ENCODE measurements at places on chromosomes 12 and 14. TPM values are rescaled to one million over a fixed set of nuclear protein-coding genes. Genes with fewer than 3 reads are reported as not detected.

DNA sequence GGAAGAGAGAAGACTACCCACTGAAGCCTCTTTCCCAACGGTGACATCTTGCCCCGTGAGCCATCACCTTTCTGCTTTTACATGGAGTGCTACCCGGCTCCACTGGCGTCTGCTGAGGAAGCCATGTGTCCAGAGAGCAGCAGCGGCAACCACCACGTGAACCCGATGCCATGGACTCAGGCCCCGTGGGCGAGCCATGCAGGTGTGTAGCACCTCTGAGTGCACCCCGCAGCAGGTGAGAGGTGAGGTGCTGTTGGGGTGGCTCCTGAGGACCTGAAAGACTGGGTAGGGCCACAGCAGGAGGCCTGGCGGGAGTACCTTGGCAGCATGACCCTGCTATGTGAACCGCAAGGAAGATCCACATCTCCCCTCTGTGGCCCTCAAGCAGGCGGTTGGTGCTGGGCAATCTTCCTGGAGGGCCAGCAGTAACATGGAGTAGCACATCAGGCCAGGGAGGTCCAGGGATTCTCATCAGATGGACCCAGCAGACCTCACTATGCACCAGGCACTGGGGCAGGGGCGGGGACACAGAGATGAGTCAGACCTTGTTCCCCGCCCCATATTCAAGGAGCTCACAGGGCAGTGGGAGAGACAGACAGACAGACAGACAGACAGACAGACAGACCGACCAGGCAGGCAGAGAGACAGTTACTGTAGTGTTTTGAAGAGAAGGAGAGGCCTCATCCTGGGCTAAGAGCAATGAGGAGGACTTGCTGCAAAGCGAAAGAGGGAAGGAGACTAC is 129.6 kb downstream of the PAPOLA start:
- no peaks in the 10 kb centered on the region for H3K36me3 ChIP-seq
- H3K27ac ChIP-seq = no peak overlapping the region
- H3K4me1 ChIP-seq = no peaks in the 10 kb centered on the region
- H3K4me3 ChIP-seq = no peak overlapping the region

GRCh38 chr12:112868459-112869041 is 38.2 kb upstream of the OAS1 start:
- H3K27ac ChIP-seq = no peak overlapping the region
- no peaks in the 10 kb centered on the region for H3K36me3 ChIP-seq
- no peak overlapping the region for H3K4me3 ChIP-seq
- DNase-seq = no peak

DNA sequence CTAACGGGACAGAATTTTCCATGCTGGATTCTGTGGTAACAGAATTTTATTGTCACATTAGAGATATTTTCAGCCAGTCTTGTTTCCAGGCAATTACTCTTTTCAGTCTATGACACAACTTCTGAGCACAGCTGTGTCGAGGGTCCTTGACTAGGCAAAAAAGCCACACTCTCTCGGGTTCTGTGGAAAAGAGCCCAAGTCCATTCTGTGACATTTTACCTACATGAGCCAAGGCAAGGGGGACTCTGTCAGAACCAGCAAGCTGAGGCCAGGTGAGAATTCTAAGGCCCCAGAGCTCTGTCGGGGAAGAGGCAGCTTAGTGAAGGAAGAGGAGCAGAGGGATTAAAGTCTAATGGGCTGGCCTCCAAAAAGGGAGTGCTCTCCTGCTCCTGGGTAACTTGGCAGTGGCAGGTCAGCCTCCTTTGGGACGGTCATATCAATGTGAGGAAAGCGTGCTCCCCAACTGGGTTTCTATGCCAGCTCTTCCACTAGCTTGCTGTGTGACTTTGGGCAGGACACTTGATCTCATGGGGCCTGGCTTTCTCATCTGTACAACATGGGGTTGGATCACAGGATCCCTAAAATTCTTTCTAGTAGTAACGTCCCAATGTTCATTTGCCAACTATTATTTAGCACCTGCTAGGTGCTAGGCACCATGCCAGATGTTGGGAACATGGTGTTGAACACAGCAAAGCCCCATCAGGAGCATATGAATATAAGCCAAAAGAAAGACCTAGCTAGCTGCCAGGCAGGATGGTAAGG is 16.0 kb upstream of the RIC8B start:
- no peaks in the 10 kb centered on the region for H3K27me3 ChIP-seq
- H3K4me1 ChIP-seq = peaks cover 38% of the 10 kb centered on the region
- no peaks in the 10 kb centered on the region for H3K36me3 ChIP-seq
- no peak overlapping the region for H3K27ac ChIP-seq

GRCh38 chr12:115313929-115314328 is 630.0 kb upstream of the TBX3 start:
- no peaks in the 10 kb centered on the region for H3K27me3 ChIP-seq
- DNase-seq = no peak
- no peak overlapping the region for H3K27ac ChIP-seq
- no peaks in the 10 kb centered on the region for H3K36me3 ChIP-seq
- no peaks in the 10 kb centered on the region for H3K4me1 ChIP-seq

DNA sequence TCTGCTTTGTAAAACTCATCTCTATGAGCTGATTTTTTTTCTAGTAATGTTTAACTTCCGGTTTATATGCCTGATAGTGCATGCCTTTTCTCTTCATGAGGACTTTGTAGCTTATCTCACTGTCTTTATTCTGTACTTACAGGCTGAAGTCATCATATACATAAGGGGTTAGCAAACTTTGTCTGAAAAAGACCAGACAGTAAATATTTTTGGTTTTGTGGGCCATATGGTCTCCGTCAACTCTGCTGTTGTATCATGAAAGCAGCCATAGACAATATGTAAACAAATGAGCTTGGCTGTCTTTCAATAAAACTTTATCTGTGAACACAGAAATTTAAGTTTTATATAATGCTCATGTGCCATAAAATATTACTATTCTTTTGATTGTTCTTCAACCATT is 172.1 kb downstream of the GXYLT1 start:
- no peak overlapping the region for H3K4me3 ChIP-seq
- no peak for DNase-seq
- no peak overlapping the region for H3K27ac ChIP-seq
- no peaks in the 10 kb centered on the region for H3K4me1 ChIP-seq

RFX4 gene
- total RNA-seq = not detected

GLIPR1L2 gene
- not detected for total RNA-seq

DNA sequence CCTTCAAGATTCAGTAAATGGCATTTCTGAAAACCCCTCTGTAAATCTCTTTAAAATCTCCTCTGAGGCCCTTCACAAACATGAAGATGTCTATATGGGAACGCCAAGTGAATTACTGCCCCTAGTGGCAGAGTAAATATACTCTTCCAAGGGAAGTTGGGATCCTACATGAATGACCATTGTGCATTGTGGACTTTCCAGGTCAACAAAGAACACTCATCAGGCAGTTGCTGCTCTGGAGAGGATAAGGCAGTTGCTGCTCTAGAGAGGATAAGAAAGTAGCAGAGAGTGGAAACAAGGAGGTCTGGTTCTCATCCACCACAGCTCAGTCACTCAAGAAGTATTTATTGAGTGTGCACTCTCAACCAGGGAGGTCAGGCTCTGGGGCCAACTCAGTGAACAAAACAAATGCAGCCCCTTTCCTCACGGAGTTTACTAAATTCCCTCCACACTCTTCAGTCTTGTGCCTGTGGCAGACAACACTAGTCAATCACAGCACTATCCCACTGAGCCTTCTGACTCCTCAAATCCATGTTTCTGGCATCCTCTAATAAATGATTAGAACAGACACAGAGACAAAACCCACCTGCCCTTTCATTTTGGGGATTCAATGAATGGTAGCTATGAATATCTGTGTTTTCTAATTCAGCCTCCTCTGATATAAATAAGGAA is 52.9 kb downstream of the SVOP start:
- H3K4me1 ChIP-seq = no peaks in the 10 kb centered on the region
- no peak overlapping the region for H3K4me3 ChIP-seq
- no peak for DNase-seq
- H3K27me3 ChIP-seq = no peaks in the 10 kb centered on the region
- no peaks in the 10 kb centered on the region for H3K36me3 ChIP-seq

DNA sequence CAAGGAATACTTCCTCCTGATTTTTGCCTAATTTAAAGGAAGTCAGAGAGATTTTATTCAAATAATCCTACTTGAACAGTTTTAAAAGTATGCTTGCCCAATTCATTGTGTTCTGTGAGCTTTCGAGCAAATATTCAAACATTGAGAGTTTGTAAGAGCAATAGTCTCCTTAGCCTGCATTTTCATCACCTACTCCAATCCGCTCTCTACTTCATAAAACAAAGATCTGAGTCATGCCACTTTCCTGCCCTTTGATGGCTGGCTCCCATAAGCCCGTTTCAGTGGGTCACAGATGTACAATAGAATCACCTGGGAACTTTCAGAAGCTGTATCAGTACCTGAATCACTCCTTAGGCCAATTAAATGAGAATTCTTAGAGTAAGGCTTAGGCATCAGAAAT is 319.2 kb downstream of the PDZRN4 start:
- no peak overlapping the region for H3K27ac ChIP-seq
- no peaks in the 10 kb centered on the region for H3K27me3 ChIP-seq
- H3K4me1 ChIP-seq = no peaks in the 10 kb centered on the region
- no peaks in the 10 kb centered on the region for H3K36me3 ChIP-seq

DNA sequence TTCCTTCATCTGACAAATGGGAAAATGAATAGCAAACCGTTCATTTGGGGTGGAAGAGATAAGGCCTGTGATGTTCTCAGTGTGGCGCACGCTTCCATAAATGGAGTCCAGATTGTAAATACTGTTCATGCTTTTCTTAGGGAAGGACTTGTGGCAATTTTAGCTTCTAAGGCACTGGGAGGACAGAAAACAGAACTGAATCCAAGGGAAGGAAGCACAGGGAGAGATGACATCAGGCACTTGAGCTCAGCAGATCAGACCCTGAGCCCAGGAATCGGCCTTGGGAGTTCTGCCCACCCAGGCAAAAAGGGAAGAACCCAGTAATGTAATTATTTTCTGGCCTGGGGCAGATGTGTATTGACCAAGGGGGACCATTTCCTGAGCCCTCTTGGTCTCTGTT is 7.2 kb upstream of the SH2B3 start:
- H3K4me3 ChIP-seq = no peak overlapping the region
- no peak for DNase-seq
- no peaks in the 10 kb centered on the region for H3K36me3 ChIP-seq
- H3K27ac ChIP-seq = peak overlapping the region; percentile 41

DNA sequence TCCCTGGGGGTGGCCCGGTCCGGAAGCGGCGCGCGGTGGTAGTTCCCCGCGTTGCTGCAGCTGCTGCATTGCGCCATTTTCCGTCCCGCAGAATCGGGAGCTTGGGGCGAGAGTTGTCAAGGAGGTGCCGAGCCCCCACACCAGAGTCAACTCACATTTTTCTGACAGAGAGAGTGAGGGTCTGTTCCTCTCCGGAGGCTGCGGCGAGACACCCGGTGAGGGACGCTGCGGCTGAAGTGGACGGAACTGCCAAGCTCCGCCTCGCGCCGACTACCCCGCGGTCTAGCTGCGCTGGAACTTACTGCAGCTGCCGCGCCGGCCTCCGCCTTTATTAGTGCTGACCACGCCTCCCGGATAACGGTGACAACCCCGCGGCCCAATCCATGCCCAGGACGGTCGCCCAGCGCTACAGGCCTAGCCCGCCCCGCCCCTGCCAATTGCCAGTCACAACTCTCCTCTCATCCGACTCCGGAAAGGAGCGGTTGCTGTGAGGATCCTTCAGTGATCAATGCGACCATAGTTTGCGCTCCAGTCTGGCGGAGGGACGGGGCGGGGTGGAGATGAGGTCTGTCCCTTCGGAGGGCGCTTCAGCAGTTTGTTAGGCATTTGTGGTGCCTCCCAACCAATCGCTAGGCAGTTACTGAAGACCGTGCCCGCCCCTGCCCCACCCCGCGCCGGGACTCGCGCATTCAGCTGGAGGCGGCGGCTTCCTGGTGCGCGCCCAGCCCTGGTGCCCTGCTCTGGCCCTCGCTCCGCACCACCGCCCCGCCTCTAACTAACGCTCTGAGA is at the start of gene VAMP1:
VAMP1 (minus strand) TSS at position 303 of the 789 bp plus-strand sequence; CDS start at position 157, 146 bp downstream.
- H3K27me3 ChIP-seq = no peaks in the 10 kb centered on the region
- H3K4me3 ChIP-seq = peak within 1 kb of the TSS; percentile 99
- H3K36me3 ChIP-seq = peaks cover 8% of the 10 kb centered on the region
- peak within 1 kb of the TSS; percentile 63 for H3K27ac ChIP-seq
- H3K4me1 ChIP-seq = peaks cover 18% of the 10 kb centered on the region
- peak; percentile 92 for DNase-seq

GRCh38 chr14:99195602-99196309 is 76.2 kb downstream of the BCL11B start:
- H3K36me3 ChIP-seq = no peaks in the 10 kb centered on the region
- no peaks in the 10 kb centered on the region for H3K27me3 ChIP-seq
- DNase-seq = no peak

- no peak overlapping the region for H3K4me3 ChIP-seq
- no peaks in the 10 kb centered on the region for H3K36me3 ChIP-seq
- H3K27me3 ChIP-seq = no peaks in the 10 kb centered on the region
- peaks cover 4% of the 10 kb centered on the region for H3K4me1 ChIP-seq
Measured at GRCh38 chr12:110170535-110171185, 46.5 kb downstream of the IFT81 start.

- H3K4me3 ChIP-seq = no peak overlapping the region
- no peaks in the 10 kb centered on the region for H3K27me3 ChIP-seq
- H3K4me1 ChIP-seq = peaks cover 28% of the 10 kb centered on the region
Measured at GRCh38 chr12:4563336-4563735, 1.3 kb downstream of the DYRK4 start.

GRCh38 chr14:99413911-99414310 is 66.7 kb downstream of the SETD3 start:
- H3K27me3 ChIP-seq = no peaks in the 10 kb centered on the region
- H3K4me3 ChIP-seq = no peak overlapping the region
- peaks cover 5% of the 10 kb centered on the region for H3K4me1 ChIP-seq

DNA sequence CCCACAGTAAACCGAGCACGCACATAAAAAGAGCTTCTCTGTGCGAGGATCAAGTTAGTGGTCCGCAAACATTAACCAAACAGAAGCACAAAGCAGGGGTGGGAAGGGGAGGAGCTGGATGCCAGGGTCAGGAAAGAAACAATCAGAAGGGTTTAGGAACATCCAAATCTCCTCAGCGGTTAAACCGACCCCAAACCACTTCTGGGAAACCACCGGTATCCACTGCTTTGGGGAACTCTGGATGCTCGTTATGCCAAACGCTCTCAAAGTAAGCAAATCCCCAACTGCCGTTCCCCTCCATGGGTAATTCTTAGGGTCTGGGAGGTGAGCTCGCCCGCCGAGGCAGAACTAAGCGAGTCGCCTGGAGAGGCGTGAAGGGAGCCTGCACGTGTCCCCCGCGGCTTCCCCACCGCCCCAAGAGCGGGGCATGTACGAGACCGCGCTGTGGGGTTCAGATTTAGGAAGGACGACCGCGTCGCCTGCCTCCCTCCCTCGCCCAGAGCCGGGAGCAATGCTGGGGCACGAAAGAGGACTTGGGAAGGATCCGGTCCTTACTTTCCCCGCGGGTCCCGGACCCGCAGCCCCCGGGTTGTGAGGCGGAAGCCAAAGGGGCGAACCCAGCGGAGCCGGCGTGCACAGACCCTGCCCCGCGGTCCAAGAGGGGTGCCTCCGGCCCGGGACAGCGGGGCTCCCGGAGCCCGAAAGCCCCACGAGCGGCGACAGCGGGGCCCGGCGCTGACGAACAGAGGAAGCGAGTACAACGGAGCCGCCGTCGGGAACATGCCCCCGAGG is 711 bp downstream of the SBNO1 start:
- peak overlapping the region; percentile 93 for H3K27ac ChIP-seq
- H3K36me3 ChIP-seq = no peaks in the 10 kb centered on the region
- H3K27me3 ChIP-seq = no peaks in the 10 kb centered on the region
- H3K4me3 ChIP-seq = peak overlapping the region; percentile 88
- H3K4me1 ChIP-seq = peaks cover 4% of the 10 kb centered on the region
- no peak for DNase-seq

OAS3 gene
- total RNA-seq = 39.0 TPM

- no peaks in the 10 kb centered on the region for H3K36me3 ChIP-seq
- H3K4me1 ChIP-seq = no peaks in the 10 kb centered on the region
- H3K27me3 ChIP-seq = no peaks in the 10 kb centered on the region
- DNase-seq = no peak
- H3K27ac ChIP-seq = no peak overlapping the region
Measured at GRCh38 chr12:64029013-64029857, 184.7 kb downstream of the SRGAP1 start.

NFATC4 gene
- total RNA-seq = 19.2 TPM

KRT72 gene
- not detected for total RNA-seq
